Stimulated activated CD8-positive, alpha-beta memory T cell treated with anti-CD3 and anti-CD28 coated beads, Interleukin-7, amount 100 ng/mL, for 1 hour (primary cell): ENCODE measurements at places on chromosomes 13 and 19.
A peak's percentile ranks its signal among the peaks of the same experiment; 100 is the strongest.

GRCh38 chr19:10422846-10423245, 2.5 kb downstream of the PDE4A start:
- no peak for DNase-seq

DNA sequence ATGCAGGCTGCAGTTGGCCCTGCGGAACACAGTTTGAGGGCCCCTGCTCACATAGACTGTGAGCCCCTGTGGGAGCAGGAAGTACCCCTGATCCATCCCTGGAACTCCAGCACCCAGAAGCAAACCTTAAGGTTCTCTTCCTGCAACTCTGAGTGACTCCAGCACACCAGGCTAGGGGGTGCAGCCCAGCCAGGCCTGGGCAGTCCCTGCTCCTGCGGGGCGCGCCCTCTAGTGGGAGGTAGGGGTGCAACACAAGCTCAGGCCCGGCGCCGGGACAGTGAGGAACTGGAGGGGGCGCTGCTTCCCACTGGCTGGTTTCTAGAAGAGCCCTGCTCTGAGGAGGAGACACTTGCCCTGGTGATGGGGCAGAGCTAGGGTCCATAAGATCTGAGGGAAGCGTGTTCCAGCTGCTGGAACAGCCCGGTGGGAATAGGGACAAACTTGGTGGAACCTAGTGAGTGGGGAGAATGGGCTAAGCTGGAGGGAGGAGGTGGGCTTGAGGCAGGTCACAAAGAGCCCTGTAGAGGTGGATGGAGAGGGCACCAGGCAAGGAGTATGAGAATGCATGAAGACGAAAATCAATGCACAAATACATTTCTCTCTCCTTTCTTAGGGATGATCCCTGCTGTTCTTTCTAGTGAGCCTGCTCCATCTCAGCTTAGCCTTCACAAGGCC, 5.0 kb downstream of the ZSCAN5A start:
- peak; percentile 16 for DNase-seq

- no peak for DNase-seq
These were observed 34.2 kb downstream of the MBNL2 start for GRCh38 chr13:97256343-97256783.

- DNase-seq, result no peak
These were observed 49.2 kb downstream of the EFNB2 start for GRCh38 chr13:106486287-106486686.

DNA sequence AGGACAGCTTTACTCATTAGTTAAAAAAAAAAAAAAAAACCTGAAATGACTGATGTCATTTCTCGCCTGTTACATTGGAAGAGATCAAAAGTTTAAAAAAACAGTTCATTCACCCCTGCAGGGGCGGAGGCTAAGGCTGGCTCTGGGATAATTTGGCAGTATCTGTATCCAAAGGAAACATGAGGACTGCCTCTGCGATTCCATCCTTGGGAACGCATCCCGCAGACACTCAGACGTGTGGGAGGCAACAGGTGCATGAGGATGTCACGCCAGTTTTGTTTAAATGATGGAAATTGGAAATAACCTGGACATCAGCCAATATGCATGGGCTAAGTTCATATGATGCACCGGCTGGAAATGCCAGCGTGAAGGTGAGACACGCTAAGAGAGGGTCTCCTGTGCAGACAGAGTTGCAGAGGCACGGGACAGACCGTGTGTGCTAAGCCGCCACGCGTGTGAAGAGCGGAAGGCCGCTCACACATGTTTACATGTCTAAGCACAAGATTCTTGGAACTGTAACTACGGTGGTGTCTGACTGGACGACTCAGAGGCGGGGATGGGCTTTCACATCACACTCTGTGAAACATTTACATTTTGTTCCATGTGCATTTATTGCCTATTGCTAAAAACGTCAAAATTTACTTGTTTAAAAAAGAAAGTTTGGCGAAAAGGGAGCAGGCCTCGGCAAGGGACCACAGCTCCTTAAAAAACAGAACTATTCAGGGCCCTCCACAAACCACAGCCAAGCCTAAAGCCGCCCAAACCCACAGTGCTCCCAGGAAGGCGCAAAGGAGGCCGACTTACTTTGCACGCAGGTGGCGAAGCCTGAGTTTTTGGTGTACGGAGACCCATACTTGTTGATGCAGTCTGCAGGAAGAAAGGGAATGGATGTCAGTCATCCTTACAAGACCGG, 17.9 kb downstream of the GAS6 start:
- no peak for DNase-seq

DNA sequence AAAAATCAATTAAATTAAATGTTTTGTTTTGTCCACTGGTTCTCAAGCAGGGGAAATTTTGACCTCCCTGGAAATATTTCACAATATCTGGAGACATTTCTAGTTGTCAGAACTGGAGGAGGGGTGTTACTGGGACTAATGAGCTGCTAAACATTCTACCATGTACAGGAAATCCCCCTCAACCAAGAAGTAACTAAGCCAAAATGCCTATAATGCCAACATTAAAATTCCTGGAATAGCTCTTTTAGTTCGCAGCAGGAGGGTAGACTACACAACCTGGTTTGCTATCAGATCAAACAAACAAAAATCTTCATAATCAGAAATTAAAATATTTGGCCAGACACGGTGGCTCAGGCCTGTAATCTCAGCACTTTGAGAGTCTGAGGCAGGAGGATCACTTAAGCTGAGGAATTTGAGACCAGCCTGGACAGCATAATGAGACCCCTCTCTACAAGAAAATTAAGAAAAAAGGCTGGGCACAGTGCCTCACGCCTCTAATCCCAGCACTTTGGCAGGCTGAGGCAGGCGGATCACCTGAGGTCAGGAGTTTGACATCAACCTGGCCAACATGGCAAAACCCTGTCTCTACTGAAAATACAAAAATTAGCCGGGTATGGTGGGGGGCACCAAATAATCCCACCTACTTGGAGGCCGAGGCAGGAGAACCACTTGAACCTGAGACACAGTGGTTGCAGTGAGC, 13.7 kb upstream of the SMARCA4 start:
- no peak for DNase-seq

DNA sequence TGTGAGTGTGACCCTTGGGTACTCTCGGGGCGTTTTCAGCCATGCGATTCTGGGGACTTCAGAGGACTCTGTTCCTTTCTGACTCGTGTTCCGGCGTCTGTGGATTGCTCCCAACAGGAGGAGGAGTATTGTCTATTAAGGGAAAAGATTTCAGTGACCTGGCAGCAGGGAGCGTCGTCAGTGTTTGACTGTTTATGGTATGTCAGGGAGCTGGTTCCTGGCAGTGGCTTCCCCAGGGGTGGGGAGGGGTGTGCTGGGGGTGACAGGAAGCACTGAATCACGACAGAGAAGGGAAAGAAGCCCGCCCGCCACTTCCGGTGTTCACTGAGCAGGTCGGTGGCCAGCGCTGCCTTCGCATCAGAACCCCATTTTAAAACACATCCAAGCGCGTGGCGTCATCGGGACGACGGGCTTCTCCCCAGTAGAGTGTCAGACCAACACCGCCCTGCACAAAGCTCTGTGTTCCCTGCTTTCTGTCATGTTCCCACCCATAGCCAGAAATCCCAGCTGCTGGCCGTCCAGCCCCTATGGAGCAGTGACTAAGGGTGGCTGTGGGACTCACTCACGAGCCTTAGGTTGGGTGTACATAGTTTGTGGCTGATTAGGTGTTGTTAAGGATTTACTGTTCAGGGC, 33.8 kb downstream of the COL4A2 start:
- DNase-seq, result peak; percentile 12

DNA sequence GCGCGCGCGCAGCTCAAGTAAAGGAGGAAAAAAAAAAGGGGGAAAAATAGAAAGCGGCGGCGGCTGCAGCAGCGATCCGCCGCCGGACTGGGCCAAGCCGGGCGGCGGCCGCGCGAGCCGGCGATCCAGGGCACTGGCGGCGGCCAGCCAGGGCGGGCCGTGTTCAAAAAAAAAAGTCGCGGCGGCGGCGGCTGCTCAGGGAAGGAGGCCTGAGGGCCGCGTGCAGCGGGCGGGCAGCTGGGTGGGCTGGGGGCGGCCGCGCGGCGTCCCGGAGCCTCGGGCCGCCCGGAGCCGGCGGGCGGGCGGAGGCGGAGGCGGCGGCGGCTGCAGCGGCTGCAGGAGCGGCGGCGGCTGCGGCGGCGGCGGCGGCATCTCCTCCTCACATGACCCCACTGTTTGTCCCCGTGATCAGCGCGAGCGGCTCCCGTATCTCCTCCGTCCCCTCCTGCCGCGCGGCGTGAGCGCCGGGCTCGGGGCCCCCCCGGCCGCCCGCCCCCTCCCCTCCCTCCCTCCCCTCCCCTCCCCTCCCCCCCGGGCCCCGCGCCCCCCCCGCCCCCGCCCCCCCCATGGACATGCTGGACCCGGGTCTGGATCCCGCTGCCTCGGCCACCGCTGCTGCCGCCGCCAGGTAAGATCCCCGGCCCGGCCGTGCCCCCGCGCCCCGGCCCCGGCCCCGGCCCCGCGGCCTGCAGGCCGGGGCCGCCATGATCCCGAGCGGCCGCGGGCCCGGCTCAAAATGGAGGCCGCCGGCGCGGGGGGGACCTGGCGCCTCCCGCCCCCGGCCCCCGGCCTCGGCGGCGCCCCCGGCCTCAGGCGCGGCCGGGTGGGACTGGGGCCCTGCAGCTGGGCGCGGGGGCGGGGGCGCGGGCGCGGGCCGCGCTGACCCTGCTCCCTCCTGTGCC, at the start of gene USF2:
TSS of gene USF2 (plus strand) at position 427 of the 902 bp plus-strand sequence. CDS start at position 567, 140 bp downstream.
- DNase-seq, result no peak

DNA sequence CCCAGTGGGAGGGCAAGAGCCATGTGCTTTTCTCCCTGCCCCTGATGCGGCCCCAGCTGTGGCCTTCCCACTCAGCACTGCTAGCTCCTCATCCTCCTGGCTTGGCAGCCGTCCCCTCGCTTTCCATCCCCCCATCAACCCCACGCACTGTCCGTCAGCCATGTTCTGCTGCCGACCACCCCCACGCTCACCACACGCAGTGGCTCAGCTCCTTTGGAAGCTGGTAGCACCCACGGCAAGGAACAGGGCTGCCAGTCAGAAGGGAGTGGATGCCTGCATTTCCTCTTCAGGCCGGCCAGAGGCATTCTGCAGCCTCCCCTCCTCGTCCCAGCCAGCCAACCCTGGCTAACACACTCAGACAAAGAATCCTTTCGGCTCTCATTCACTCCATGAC, 6.3 kb downstream of the CALM3 start:
- DNase-seq, result no peak

DNA sequence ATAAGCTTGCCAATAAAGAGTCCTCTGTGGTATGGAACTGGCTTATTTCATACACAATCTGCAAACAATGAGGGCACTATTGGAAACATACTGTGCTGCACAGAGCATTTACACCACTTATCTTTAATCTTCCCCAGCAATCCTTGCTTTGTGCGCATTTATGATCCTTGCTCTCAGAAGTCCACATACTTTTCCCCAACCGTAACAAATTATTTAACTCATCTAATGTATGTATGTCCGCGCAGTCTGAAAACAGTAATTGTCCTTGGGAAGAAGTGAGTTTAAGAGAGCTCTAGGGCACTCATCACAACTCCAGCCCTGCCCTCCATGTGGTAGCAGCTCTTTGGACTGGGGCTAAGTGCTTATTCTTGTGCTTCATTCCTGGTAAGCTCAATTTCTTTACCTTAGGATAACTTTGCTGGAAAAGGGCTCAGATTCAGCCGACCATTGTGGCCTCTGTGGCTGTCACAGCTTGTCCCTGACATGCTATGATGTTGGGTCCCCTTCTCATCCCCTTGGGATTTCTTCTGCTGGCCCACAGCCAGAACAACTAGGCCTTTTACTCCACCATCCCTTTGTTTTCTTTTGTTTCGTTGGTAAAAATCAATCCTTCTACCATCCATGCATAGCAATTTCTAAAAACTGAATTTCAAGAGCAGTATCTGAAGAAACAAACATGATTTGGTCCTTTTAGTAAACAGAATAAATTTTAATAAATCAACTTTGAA, 152.7 kb downstream of the TNFRSF19 start:
- no peak for DNase-seq

DNA sequence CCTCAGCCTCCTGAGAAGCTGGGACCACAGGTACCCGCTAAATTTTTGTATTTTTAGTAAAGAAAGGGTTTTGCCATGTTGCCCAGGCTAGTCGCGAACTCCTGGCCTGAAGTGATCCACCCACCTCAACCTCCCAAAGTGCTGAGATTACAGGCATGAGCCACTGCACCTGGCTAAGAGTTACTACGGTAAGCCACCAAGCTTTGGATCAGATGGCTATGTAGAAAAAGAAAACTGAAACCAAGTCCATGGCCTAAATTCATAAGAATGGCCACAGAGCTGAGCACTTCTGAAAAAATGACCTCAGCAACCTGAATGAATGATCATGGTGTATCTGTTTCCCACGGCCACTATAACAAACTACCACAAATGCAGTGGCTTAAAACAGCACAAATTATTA, 9.4 kb downstream of the OPA3 start:
- DNase-seq, result no peak

DNA sequence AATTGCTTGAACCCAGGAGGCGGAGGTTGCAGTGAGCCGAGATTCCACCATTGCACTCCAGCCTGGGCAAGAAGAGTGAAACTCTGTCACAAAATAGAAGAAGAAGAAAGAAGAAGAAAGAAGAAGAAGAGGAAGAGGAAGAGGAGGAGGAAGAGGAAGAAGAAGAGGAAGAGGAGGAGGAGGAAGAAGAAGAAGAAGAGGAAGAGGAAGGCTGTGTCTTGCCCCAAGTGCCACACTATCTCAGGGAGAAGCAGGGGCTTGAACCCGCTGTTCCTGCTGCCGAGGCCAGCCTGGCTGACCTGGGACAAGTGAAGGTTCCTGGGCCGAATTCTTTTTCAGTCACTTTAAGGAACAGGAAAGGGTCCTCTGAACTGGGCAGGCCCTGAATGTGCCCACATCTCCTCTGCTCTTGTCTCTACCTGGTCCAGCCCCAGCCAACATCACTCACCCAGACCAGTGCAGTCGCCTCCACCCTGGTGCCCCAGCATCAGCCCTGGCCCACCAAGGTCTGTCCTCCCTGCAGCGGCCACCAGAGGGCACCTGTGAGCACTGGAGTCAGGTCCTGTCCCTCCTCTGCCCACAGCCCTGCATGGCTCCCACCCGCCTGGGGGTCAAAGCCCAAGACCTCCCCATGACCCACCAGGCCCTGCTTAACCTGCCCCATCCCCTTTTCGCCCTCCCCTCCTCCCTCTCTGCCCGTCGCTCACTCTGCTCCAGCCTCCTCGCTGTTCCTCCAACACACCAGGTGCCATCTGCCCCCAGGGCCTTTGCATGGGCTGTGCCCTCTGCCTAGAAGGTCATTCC, 20.0 kb downstream of the TICAM1 start:
- DNase-seq, result peak; percentile 89

GRCh38 chr13:110055089-110055488, 251.9 kb downstream of the COL4A1 start:
- no peak for DNase-seq

GRCh38 chr13:41590643-41591042, 133.3 kb downstream of the RGCC start:
- DNase-seq, result no peak

GRCh38 chr13:106110241-106110855, 425.1 kb downstream of the EFNB2 start:
- DNase-seq, result no peak

DNA sequence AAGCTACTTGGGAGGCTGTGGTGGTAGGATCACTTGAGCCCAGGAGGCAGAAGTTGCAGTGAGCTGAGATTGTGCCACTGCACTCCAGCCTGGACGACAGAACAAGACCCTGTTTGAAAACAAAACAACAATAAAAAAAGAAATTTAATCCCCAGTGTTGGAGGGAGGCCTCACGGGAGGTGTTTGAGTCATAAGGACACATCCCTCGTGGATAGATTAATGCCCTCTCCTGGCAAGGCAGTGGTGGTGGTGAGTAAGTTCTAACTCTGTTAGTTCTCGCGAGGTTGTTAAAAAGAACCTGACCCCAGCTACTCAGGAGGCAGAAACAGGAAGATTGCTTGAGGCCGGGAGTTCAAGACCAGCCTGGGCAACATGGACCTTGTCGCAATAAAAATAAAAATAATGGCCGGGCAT, 27.6 kb upstream of the SIN3B start:
- no peak for DNase-seq

GRCh38 chr13:108741930-108742329, 112.5 kb downstream of the MYO16 start:
- DNase-seq, result no peak
